ENCODE measurements at places on chromosomes 12 and 14. TPM values are rescaled to one million over a fixed set of nuclear protein-coding genes. Genes with fewer than 3 reads are reported as not detected.

GRCh38 chr14:84749191-84749955 lies 780.6 kb upstream of the FLRT2 start:
- DNase-seq, result no peak

GRCh38 chr14:21068521-21069387 lies 1.4 kb upstream of the ARHGEF40 start:
- DNase-seq, result peak; percentile 72

DNA sequence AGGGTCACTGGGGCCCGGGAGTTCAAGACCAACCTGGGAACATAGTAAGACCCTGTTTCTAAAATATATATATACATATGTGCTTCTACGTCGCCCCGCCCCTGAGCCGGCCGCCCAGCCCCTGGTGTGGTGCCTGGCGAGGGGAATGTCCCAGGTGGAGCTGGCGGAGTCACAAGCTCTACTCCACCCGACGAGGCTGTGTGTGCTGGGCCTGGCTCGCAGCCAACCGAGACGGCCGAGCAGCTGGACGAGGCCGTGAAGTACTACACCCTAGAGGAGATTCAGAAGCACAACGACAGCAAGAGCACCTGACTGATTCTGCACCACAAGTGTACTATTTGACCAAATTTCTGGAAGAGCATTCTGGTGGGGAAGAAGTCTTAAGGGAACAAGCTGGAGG lies 22.1 kb upstream of the ITPK1 start:
- no peak for DNase-seq

- no peak for DNase-seq
Measured at GRCh38 chr12:22082190-22082701, 36.2 kb downstream of the CMAS start.

CDCA3 gene
- polyA plus RNA-seq, result 11.5 TPM

GRCh38 chr12:94803939-94804338 lies 153.6 kb upstream of the TMCC3 start:
- DNase-seq, result no peak

GRCh38 chr12:39553476-39553875 lies 66.1 kb downstream of the ABCD2 start:
- no peak for DNase-seq

RNASE1 gene
- 237 TPM for polyA plus RNA-seq

RTN1 gene
- 1.7 TPM for polyA plus RNA-seq

Measured in muscle of arm (tissue), 14 donors.